ENCODE measurements at places on chromosomes 4 and X.

- DNase-seq: no peak
Observed at GRCh38 chr4:67273666-67274065, 271.6 kb downstream of the CENPC start.

- DNase-seq: no peak
Observed at GRCh38 chr4:95513022-95513421, 35.8 kb downstream of the UNC5C start.

DNA sequence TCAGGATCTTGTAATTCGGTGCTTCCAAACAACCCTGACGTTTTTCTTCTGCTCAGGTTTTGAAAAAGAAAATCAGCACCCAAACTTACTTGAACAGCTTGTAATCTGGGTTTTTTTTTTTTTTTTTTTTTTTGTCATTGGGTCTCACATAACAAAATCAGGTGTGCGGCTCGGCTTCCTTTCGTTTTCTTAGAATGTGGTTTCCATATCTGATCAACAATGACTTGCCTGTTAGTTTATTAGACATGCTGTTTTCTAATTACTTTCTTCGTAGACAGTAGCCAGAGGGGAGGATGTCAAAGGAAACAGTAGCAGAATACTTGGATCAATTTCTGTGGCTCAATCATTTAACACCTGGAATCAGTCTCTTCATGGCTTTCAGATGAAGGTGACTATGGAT is 890 bp upstream of the FREM3 start:
- no peak for DNase-seq

DNA sequence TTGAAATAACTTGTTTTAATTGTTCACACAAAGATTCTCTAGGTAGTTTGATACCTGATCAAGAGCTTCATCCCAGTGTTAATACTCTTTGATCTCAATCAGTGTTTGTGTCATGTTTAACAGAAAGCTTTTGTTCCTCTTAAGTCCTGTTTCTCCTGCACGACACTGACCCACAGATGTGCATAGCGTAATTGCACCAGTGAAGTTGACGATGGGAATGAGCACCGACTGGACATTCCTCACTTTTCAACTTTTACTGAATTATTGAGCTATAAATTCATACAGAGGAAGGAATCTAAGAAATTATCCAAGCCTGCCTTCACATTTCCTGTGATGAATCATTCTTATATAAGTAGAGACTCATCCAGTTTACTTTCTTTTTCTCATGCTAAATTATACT is 878.7 kb upstream of the TENM3 start:
- no peak for DNase-seq

DNA sequence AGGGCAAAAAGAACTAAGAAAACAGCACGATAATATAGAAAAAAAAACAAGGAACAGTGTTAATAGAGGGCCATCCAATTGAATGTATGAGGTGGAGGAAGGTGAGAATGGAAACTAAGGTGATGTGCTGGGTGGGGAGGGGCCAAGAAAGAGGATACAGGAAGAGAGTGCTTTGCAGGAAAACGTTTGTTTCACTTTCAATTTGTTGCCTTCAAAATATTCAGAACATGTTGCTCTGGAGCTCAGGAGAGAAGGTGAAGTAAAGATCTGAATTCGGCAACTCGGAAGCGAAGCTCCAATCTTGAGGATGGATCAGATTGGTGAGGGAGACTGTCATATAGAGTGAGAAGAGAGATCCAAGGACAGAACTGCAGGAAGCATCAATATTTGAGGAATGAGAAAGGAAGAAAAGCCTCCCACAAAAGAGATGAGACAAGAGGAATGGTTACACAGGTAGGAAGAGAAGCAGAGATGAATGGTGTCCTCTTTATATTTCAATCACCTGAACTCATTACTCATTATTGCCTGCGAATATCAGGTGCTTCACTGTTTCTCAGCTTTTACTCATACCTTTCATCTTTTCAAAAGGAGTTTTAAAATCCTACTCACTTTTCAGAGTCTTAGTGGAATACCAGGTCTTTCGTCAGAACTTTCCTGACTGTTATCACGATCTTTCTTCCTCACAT is 14.7 kb upstream of the SEC24D start:
- no peak for DNase-seq

GRCh38 chr4:176883108-176883550 is 90.4 kb upstream of the VEGFC start:
- no peak for DNase-seq

DNA sequence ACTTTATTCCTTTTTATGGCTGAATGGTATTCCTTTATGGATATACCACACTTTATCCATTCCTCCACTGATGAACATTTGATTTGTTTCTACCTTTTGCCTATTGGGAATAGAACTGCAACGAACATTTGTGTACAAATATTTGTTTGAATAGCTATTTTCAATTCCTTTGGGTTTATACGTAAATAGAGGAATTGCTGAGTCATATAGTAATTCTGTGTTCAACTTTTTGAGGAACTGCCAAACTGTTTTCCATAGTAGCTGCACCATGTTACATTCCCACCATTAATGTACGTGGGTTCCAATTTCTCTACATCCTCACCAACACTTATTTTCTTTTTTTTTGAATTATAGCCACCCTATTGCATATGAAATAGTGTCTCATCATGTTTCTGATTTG is 156.5 kb upstream of the ATP6AP2 start:
- no peak for DNase-seq

DNA sequence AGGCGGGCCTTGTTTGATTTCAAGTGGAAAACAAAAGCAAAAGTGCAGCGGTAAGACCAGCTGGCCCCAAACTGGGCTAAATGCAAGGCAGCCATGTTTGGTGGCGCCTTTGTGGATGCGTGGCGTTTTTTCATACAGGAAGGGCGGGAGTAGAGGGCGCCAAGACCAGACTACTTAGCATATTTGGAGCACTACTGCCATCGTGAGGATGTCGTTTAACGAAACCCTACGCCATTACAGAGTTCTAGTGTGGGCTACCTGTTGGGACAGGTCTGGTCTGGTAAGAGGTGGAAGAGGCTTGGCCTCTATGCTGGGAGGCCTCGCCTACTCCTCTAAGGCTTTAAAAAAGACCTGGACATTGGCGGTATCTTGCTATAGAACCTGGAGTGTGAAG is 230.7 kb upstream of the STK26 start:
- no peak for DNase-seq

GRCh38 chr4:56655209-56655626 is 25.9 kb downstream of the HOPX start:
- peak; percentile 60 for DNase-seq

DNA sequence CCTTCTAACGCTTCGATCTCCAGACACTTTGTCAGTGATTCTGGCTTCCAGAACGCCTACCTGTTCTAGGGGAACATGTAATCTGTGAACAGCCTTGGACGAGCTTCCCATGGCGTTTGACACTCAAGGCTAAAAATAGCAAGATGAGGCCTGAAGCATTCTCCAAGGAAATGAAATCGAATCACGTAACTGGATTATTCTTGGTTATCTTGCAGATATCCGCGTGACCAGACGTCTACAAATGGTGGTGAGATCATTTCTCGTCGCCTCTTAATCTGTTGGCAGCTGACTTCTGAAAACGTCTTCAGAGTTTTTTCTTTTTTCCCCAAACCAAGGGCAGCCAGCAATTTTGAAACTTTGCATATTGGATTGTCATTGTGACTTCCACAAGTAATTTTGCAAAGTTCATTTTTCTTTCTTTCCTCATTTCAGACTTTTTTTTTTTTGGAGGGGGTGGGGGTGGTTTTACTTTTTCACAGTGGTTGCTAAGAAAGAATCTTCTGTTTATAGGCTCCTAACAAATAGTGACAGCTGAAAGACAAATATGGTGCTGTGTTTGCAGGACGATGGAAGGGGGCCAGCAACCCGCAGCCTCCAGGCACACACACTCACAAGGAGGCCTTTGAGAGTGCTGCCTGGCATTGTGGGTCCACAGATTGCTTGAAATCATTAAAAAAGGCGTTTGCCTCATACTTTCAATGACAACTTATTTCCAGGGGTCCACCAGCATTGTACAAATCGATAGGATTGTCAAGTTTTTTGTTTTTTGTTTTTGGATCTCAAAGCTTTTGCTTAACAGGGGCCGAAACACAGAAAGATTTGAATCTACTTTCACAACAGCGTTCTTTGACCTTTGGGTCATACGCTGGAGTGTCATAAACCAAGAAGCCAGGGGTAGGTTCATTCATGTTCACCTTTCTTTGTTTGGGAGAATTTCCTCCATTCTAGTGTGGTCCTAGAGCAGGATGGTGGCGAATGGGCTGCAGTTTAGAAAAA is 32.4 kb upstream of the PDLIM3 start:
- no peak for DNase-seq

- no peak for DNase-seq
Observed at GRCh38 chr4:124710015-124710741, 2.4 kb downstream of the ANKRD50 start.

- DNase-seq: no peak
Observed at GRCh38 chr4:878796-879728, 53.1 kb downstream of the GAK start.
